Spinal cord (tissue), 10 donors: ENCODE measurements at places on chromosomes 13 and 19.

GRCh38 chr13:40344270-40345148 is 321.9 kb downstream of the FOXO1 start:
- no peak for DNase-seq

DNA sequence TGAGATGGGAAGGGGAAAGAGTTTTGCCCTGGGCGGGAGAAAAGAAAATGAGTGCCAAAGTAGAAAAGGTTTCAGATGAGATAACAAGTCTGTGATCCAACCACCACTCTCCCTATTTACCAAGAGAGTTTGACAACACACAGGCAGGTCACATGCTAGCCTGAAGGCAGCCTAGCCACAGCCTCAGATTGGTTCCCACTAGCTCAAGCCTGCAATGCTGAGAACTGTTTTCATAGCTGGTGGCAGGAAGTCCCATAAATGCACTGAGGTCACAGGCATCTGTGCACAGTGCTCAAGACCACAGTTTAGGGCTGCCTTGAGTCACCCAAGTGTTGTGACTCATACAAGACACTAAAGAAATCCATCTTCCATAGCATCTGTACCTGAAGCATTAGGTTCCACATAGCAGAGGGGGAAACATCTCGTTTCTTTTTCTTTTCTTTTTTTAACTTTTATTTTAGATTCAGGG is 18.5 kb upstream of the POP4 start:
- no peak for DNase-seq

- no peak for DNase-seq
Measured at GRCh38 chr13:22009500-22009899, 338.6 kb downstream of the FGF9 start.

DNA sequence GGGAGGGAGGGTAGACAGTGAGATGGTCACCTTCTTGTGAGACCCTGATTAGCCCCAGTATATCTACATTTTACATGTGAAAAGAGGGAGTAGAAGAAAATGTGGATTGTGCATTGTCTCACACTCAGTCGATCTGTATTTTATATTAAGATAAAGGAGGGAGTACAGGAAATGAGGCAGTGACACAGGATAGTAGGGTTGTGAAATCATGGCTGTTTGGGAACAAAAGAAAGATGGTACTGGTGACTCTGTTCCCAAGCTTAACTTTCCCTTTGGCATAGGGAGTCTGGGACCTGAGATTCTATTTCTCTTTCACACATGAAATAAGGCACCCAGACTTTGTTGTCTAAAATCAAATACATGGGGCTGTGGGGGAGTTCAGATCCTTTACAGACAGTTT is 194.7 kb downstream of the ABCC4 start:
- DNase-seq, result no peak

DNA sequence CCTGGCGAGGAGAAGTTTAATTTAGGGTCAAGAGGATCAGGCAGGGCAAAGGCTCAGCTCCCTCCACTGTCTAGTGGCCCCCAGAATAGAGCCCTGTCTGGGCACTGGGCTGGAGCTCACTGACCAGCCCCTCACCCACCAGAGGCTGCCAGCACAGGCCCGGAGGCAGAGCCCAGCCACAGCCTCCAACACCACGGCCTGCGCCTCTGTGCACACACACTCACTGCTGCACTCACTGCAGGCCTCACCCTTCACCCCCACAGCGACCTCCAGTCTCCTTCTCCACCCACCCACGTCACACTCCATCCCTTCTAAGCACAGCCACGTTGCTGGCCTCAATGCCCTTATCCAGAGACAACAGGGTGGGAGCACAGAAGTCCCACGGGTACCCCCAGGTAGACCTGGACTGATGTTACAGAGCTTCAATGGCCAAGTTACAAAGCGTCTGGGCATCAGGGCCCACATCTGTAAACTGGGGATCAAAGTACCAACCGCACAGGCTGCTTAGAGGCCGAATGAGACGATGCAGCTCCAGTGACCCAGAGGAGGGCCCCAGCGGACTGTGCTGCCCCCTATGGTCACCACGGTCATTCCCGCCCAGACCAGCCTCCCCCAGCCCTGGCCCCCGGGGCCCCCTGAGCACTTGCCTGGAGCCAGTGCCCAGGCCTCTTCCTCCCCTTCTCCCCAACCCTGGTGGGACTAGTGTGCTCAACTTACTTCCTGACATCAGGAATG is 4.5 kb upstream of the PRKD2 start:
- no peak for DNase-seq
